Testis (tissue), 5 donors: ENCODE measurements at places on chromosomes 4 and X.
A peak's percentile ranks its signal among the peaks of the same experiment; 100 is the strongest.

- DNase-seq, result no peak
Observed at GRCh38 chrX:15350329-15350996, 15.1 kb upstream of the PIGA start.

- DNase-seq, result peak; percentile 24
Observed at GRCh38 chrX:107826238-107827029, 768 bp downstream of the MID2 start.

GRCh38 chr4:160347197-160347596 lies 1244.3 kb downstream of the RAPGEF2 start:
- no peak for DNase-seq

- no peak for DNase-seq
Observed at GRCh38 chr4:6806924-6807626, 24.5 kb downstream of the KIAA0232 start.

GRCh38 chr4:7124689-7125442 lies 57.0 kb upstream of the GRPEL1 start:
- DNase-seq, result peak; percentile 65

GRCh38 chrX:39808471-39808917 lies 289.3 kb downstream of the BCOR start:
- no peak for DNase-seq

GRCh38 chrX:7085879-7086278 lies 61.6 kb upstream of the STS start:
- no peak for DNase-seq

- no peak for DNase-seq
Observed at GRCh38 chr4:16079046-16079445, 4.8 kb downstream of the PROM1 start.
